ENCODE measurements at places on chromosomes 7 and 10.

DNA sequence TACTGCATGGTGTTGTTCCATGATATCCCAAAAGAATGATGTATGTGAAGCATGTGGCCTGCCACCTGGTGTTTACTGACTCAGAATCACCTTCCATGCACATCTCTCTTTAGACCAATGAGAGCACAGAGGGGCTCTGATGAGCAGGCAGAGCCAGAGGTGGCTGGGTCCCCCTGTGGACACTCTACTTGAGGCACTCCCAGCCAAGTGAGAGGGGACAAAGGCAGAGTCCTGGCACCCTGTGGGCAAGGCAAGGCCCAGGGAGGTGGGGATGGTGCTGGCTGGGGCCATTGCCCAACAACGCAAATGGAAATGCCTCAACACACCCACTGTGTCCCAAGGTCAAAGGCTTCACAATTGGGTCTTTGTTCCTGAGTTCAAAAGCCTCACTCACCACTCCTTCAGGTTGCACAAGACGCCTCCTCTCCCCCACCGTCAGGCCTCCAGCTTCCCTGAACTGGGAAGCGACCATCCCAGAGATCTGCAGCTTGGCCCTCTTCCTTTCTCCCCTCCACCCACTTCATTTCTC, 164.6 kb downstream of the NEURL1 start:
- DNase-seq = no peak

DNA sequence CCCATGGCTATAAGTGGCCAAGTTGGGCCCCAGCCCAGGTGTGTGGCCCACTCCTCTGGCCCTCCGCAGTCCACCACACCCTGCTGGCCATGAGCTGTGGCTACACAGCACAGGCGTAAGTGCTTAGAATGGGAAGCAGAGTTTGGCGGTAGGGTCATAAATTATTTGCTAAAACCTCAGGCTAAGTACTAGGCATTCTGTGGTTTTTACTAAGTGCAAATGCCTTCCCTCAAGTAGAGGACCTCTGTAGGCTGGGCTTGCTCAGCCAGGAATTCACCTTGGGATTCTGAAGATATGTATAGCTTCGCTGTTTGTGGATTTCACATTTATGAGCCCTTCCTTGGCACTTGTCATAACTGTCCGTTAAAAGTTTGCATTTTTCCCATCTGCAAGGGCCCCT, 44.8 kb upstream of the LOXL4 start:
- no peak for DNase-seq

- DNase-seq = no peak
Observed at GRCh38 chr10:104029521-104029860, 56.2 kb downstream of the COL17A1 start.

GRCh38 chr10:101617824-101618568, 29.9 kb downstream of the DPCD start:
- no peak for DNase-seq

- no peak for DNase-seq
Observed at GRCh38 chr7:97012365-97013133, 7.2 kb downstream of the DLX6 start.

GRCh38 chr7:84914598-84914997, 272.3 kb downstream of the SEMA3D start:
- no peak for DNase-seq

- no peak for DNase-seq
Observed at GRCh38 chr7:75578081-75578480, 86.0 kb downstream of the SPDYE5 start.

GRCh38 chr10:58372607-58373441, 12.4 kb upstream of the TFAM start:
- DNase-seq = no peak

DNA sequence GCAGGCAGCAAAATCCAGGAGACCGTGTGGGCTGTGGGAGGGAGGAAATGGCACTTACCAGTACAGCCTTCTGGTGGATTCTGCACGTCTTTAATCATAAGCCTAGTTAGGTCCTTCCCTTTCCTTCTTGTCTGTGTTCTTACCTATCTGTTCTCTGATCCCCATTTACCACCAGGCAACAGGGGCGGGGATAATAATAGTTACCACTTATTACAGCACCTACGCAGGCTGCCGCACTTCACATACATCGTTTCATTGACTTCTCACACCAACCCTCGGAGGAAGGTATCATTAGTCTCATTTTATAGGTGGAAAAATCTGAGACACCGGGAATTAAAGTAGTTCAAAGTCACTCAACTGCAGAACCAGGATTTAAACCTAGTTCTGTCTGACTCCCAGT, 4.5 kb upstream of the EPHA1 start:
- DNase-seq = no peak

- DNase-seq = no peak
Observed at GRCh38 chr10:130491693-130492050, 355.5 kb downstream of the GLRX3 start.

DNA sequence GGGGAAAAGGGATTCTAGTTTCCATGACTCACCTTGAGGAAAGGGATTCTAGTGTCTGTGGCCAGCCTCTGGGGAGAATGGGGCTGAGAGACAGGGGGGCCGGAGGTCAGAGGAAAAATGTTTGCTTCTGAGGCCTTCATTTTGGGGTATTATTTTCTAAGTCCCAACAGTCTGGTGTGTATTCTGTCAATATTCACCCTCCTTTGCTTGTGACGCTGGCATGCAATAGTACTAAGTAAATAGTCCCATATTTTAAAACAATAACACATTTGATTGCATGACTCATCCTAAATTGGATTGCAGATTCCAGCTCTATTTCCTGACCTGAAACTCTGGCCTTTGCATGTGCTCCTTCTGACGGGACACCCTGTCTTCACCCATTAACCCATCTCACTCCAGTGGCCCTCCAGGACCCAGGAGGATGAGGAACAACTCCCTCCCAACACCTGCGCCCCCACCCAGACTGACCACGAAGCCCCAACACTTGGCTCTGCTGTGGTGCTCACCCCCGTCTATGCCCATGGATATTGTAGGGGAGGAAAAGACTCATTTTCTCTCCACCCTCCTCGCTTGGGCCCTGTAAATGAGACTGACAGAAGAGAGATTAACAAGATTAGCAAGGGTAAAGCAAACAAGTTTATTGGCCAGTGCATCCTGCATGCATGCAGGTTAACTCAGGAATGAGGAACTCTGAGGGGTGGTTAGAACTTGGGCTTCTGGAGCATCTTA, 495.6 kb upstream of the KLF6 start:
- no peak for DNase-seq

DNA sequence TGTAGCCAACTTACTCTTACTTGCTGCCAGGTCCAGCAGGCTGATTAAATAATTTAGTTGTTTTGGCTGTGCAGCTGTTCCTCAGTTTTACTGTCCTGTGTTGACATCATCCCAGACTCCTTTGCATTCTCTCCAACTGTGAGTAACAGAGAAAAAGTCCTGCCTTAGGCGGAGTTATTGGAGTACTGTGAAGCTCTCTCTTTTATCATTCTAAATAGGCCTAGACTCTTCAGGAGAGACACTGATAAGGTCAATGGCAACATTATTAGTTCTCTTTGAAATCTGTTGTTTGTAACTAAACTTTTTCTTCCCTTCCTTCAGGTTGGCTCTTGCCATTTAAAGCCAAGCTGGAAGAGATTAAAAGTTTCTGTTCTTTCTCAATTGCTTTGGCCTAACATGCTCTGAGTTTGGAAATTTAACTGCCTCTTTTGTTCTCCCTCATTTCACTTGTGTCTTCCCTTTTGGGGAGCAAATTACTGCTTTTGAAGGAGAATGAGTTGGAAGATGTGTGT, 215.7 kb upstream of the CSTF2T start:
- DNase-seq = no peak

DNA sequence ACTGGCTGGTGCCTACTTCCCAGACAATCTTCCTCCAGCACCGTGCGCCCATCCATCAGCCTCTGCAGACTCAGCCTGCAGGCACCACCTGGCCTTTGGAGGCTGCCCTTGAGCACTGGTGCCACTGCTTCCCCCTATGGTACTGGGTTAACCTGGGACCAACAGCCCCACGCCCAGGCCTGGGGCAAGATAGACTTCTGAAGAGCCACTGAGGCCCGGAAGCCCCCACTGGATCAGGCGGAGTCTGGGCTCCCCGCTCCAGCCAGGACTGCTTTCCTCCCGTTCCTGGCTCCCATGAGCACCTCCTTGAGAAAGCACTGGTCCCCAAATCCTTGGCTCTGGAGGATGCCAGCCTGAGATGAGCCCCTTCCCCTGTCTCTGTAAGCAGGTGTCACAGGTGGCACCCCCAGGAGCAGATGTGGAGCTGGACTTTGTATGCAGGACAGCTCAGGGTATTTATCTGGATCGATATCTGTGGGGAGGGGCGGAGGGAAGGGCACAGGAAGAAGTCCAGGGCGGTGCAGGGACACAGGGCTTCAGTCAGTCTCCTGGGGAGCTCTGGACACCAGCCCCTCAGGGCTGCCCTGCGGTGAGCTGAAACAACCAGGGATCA, 206.5 kb upstream of the PPP2R2D start:
- DNase-seq = no peak

GRCh38 chr7:33038639-33039038, 23.9 kb downstream of the NT5C3A start:
- DNase-seq = no peak

GRCh38 chr10:1648648-1649047, 88.7 kb downstream of the ADARB2 start:
- DNase-seq = no peak

GRCh38 chr7:140165422-140165821, 11.4 kb downstream of the KDM7A start:
- no peak for DNase-seq

- DNase-seq = no peak
Observed at GRCh38 chr7:127530148-127530547, 55.2 kb downstream of the GCC1 start.

GRCh38 chr7:83655951-83656556, 7.1 kb upstream of the SEMA3E start:
- DNase-seq = no peak

DNA sequence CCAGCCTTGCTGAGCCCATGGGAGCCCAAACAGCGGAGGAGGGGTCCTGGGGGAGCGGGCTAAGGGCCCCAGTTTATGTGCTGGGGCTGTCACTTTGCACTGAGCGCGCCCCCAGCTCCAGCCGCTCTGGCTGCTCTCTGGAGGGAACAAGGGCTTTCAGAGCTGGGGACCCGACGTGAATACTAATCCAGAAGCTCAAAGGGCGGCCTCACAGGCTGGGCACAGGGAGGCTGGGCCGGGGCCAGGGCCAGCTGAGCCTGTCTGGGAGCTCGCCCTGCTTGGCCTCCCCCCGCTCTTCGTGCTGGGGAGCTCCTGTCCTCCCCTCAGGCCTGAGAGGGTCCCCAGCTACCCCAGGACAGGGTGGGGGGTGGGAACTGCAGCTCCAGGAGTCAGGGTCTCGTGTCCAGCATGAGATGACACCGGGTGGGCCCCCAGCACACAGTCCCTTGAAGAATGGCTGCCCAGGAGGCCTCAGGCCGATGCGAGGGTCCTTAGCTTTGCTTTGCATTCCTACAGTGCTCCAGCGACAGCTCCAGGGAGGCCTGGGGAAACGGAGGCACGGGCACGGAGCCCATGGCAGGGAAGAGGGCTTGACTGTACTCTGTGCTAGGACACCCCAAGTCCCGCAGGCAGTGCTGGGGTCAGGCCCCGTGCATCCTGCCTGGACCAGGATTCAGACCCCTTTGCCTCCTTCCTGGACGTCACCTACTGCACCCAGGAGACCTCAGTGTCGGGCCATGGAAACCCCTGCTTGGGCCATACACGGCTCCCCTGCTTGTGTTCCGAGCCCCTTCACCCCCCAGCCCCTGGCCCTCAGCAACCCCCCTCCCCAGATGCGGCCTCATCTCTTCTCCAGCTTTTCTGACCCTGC, 5.8 kb upstream of the AMZ1 start:
- no peak for DNase-seq

Measured in CD8-positive, alpha-beta memory T cell (primary cell).